Renal cortical epithelial cell (primary cell): ENCODE measurements at places on chromosomes 3 and 15. TPM values are rescaled to one million over a fixed set of nuclear protein-coding genes. Genes with fewer than 3 reads are reported as not detected.

RBPMS2 gene
- 0.05 TPM in 1 of 2 replicates, not detected in the other for total RNA-seq

ADPRH gene
- total RNA-seq, result 6.6 and 7.8 TPM in 2 replicates

DNA sequence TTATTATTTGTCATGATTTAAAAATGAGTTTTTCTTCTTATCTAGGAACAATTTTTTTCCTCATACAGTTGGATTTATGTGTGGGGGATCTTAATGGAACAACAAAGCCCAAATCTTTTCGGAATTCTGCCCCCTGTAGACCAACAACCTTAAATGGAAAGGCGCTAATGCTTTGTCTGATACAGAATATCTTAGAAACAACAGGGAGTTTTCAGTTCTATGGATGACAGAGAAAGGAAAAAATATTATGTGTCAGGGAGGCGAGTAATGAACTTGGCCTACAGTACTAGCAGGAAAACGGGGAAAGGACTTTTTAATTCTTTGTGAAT lies 592 bp downstream of the MOBP start:
- no peak for DNase-seq

ARNT2 gene
- total RNA-seq, result 2.8 and 20.8 TPM in 2 replicates

DNA sequence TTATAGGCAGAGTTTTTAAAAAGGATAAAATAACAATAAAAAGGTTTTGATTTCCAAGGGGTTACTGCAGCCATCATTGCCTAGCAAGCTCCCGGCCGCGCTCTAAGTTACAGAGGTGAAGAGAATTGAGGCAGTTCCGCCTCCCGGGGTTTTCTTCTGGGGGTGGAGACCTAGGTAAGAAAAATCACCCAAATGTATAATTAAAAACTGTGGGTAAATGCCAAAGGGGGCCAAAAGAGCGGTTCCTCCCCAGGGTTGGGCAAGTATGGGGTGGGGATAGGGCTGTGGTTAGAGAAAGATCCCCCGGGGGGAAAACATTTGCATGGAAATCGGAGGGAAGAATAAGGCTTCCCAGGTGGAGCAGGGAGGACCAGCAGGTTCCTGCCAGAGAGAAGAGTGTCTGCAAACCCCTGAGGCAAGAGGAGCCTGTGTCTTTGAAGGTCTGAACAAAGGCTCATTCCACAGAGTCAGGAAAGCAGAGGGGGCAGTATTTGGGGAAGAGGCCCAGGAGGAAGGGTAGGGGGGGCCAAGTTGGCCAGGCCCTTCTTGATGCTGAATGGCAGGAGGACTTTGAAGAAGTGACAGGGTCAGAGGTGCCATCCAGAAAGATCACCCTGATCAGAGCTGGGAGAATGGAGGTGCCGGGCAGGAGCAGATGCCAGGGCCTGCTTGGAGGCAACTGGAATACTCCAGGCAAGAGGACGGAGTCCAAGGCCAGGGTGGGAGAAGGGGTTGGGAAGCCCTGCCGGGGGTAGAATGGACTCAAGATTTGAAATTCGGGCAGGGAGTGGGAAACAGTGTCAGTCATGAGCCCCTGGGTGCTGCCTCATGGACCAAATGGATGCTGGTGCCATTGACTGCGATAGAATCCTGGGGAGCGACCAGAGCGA lies 152.9 kb upstream of the RGMA start:
- DNase-seq, result no peak
